ENCODE measurements at places on chromosomes 16 and 17. TPM values are rescaled to one million over a fixed set of nuclear protein-coding genes. Genes with fewer than 3 reads are reported as not detected.
A peak's percentile ranks its signal among the peaks of the same experiment; 100 is the strongest.

Gene CD300LB
- not detected for total RNA-seq

Gene WNT9B
- total RNA-seq, result not detected

Gene IRX5
- not detected for total RNA-seq

Gene CPHXL2
- not detected for total RNA-seq

Gene ASPHD1
- 1.3 TPM for total RNA-seq

Gene PFAS
- total RNA-seq, result 110 TPM

Gene PPL
- total RNA-seq, result not detected

Gene CSF3
- total RNA-seq, result not detected

Gene FBXW10
- not detected for total RNA-seq

Gene ZSCAN10
- total RNA-seq, result not detected

Gene TMEM238L
- total RNA-seq, result not detected

Gene HBM
- not detected for total RNA-seq

Gene C16orf82
- total RNA-seq, result not detected

Gene ELMO3
- total RNA-seq, result 3.8 TPM

Gene BRIP1
- total RNA-seq, result 12.9 TPM

Gene OR3A3
- total RNA-seq, result not detected

GRCh38 chr17:39244016-39244599 is 18.4 kb upstream of the STAC2 start:
- DNase-seq, result no peak

DNA sequence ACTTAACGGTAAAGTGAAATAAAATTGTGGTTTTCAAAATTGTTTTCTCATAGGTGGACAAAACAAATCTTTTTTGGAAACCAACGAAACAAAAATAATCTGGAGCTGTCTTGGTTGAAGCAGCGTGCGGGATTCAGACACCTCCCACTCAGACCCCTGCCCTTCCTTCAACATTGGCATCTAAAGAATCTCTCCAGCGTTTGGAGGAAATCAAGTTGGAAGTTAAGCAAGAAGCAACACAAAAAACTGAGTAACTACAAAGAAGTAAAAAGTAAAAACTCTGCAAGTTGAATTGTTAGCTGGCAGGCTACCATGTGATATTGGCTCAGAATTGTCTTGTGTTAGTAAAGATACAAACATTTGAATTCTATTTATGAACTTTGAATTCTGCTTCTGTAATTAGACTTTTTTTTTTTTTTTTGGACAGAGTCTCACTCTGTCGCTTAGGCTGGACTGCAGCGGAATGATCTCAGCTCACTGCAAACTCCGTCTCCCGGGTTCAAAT is 361.0 kb upstream of the PMFBP1 start:
- DNase-seq, result no peak

- no peak for DNase-seq
Observed at GRCh38 chr16:71425746-71426068, 16.1 kb downstream of the TLE7 start.

GRCh38 chr17:10251212-10251948 is 53.0 kb upstream of the GAS7 start:
- no peak for DNase-seq

GRCh38 chr17:44602390-44602789 is 45.1 kb downstream of the FZD2 start:
- DNase-seq, result no peak

- DNase-seq, result no peak
Observed at GRCh38 chr17:44464037-44464436, 39.2 kb downstream of the GPATCH8 start.

DNA sequence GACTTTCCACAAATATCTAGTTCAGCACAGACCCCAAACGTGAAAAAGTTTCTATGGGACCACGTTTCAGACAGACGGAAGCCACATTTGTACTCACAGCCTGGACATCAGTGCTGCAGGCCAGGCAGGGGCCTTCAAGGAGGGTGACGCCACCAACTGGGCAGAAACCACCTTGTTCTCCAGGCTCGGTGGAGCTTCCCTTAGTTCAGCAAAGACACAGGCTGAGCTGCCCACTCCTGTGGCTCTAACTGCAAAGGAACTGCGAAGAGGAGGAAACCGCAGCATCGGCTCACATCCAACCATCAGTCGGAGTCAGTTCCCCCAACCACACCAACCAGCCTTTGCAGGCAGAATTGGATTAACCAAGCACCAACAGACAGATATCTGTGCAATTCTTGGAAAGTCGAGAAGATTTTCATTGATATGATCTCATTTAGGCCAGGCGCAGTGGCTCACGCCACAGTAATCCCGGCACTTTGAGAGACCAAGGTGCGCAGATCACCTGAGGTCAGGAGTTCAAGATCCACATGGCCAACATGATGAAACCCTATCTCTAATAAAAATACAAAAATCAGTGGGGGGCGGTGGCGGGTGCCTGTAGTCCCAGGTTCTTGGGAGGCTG is 73.3 kb upstream of the CNEP1R1 start:
- no peak for DNase-seq

DNA sequence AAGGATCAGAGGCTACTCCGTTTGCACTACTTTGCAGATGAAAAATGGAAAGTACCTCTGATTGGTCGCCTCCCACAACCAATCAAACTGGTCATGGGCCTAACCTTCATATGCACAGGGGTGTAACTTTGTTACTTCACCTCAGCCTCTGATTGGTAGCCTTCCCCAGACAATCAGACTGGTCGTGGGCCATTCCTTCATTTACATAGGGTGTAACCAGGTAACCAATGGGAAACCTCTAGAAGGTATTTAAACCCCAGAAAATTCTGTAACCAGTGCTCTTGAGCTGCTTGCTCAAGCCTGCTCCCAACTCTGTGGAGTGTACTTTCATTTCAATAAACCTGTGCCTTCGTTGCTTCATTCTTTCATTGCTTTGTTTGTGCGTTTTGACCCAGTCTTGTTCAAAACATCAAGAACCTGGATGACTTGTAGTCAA is 39.2 kb upstream of the USP22 start:
- DNase-seq, result no peak

DNA sequence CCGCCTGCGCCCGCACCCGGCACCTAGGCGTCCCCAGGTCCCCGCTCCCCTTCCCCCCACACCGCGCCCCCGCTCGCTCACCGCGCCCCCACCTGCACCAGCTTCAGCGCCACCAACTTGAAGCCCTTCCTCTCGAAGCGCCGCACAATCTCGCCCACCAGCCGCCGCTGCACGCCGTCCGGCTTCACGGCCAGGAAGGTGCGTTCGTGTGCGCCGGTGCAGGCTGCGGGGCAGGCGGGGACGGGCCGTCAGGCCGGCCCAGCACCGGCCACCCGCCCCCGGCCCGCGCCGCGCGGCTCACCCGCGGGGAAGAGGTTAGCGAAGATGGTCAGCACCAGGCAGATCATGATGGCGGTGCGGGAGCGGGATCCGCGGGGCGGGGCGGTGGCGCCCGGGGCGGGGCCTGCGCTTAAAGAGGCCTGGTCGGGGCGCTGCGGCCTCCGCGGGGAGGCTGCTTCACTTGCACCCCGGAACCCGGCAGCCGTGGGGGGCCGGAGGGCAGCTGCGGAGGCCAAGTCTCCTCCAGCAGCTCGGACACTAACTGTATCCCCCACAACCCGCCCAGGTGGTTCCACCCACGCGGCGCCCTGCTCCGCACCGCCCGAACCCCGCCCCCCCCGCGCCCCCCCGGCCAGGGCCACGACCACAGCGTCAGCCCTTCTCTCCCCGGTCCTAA is at the start of gene NME3:
NME3 (minus strand) TSS at position 356 of the 676 bp plus-strand sequence; CDS start at position 347, 9 bp downstream.
- peak; percentile 81 for DNase-seq

DNA sequence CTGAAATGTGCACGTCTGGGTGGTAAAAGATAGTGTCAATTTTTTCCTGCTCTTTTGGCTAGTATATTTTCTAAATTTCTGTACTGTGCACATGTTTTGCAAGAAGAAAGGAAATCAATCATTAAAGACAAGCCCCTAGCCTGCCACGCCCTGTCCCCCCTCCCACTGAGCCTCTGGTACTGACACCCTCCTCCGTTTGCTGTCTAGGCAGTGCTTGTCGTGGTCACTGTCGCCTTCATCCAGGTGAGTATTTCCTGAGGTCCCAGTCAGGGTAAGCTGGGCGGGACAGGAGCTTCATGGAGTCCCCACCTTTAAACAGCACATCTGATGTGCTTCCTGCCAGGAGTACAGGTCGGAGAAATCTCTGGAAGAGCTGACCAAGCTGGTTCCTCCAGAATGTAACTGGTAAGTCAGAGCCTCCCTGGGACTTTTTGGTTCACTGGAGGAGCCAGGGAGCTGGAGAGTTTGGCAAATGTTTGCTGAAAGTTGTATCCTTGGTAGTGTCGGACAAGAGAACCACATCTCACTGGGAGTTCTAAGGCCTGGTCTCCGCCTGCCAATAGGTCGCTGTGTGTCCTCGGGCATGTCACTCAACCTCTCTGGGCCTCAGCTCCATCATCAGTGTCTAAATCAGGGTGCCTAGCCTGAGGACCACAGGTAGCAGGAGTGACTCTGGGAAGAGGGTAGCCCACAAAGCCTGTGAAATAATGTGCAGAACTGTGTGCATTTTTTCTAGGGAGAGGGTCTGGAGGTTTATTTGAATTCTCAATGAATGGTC is 42.2 kb downstream of the ATP2C2 start:
- no peak for DNase-seq

GRCh38 chr16:31149332-31149731 is 534 bp downstream of the PRSS36 start:
- no peak for DNase-seq

GRCh38 chr17:49939318-49939717 is 29.7 kb upstream of the DLX4 start:
- no peak for DNase-seq

DNA sequence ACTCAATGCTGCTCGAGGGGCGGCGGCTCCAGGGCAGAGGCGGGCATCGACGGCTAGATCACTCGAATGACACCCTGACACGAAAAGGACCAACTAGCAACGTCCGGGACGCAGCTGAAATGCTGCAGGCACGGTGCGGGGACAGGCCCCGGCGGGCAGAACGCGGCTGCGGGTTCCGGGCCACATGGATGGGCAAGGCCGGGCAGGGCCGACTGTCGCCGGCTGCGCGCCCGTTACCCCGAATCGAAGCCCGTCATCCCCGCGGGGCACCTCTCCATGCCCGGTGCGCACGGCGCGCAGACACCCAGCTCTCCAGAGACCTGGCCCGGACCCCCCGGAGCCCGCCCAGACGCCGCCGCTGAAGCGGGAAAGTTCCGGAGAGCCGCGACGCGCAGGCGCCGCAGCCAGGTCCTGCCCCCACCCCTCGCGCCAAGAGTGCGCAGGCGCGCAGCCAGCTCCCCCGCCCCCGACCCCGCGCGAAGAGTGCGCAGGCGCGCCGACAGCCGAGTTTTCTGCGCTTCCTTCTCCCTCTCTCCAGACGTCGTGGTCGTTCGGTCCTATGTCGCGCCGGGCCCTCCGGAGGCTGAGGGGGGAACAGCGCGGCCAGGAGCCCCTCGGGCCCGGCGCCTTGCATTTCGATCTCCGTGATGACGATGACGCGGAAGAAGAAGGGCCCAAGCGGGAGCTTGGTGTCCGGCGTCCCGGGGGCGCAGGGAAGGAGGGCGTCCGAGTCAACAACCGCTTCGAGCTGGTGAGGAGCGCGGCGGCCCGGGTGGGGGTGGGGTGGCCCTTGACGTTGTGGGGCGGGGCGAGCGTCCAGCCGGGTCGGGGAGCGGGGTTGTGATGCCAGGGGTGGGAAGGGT is at the start of gene TCF25:
TCF25 (plus strand) TSS at position 484 of the 863 bp plus-strand sequence; CDS start at position 560, 76 bp downstream.
- DNase-seq, result peak; percentile 87

- no peak for DNase-seq
Observed at GRCh38 chr17:79809530-79810129, 12.8 kb upstream of the CBX8 start.

DNA sequence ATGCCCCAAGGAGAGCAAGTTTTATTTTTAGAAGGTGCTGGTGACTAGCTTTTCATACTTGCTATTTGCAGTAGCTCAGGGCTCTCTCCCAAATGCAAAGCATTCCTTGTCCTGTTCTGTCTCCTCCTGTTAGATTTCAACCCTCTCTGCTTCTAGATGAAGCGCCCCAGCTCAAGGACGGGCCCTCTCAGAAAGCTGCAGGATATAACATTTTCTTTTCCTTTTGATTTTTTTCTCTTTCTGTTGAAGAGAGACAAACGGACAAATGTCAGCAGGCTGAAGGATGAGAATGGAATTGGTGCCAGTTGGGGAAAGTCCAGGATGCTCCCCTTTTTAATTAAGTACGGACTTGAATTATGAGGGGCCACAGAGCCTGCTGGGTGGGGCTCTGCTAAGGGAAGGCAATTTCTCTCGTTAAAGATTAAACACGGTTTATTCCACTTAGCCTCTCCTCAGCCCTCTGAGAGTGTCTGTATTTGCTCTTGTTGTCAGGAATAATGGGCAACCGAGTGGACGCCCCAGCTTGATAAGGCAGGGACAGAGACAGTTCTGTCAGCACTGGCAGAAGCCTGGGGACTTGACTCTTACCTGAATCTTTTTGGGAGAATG is 6.2 kb upstream of the ETV4 start:
- DNase-seq, result no peak

DNA sequence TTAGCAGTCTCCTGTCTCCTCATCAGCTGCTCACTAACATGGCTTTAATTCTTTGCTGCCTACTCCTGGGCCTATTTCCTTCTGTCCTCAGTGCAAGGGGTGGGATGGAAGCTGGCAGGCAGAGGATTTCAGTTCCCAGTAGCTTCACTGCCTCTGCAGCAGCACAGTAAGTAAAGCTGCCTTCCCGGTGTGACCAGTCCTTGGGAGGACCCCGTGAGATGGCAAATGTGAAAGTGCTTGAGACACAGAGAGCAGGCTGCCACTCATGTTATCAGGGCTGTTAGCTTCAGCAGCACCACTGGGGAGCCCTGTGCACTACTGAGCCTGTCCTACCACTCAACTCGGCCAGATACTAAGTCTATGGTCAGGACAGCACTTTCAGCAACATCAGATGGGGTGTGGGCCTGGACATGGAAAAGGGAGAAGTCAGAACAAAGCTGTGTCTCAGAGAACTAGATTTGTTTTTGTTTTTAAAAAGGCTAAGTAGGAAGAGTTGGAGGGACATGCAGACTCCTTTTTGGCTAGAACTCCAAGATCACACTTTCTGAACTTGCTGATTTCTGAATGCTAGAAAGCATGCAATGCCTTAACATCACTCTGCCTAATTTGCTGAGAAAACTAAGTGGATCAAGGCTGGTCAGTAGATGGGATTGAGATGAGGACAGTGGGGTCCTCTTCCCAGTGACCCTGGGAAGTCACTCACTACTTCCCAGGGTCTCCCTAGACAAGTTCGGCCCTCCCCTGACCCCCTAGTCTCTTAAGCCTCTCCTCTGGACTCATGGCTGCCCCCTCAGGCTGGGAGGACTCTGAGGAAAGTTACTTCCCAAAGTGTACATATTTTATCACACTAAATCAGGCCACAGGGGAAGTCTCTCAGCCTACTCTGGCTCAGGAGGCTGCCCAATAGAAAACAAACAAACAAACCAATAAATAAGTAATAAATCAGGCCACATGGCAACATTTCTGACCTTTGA is 1.1 kb downstream of the ACSF2 start:
- DNase-seq, result peak; percentile 44

DNA sequence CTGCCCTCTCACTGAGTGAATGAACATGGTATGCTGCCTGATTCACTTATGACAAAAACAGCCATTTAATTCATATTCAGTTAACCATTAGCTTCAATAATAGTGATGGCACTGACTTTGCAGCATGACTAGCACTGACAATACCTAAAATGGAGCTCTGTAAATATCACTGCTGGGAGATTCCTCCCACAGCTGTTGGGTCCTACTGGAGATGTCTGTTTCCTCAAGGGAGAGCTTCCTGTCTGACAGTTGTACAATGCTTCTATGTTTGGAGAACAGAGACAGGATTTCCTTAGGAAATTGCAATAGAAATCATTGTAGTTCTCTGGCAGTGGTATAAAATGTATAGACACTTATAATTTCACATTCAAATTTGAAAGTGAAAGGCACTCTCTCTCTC is 695.9 kb upstream of the CDH8 start:
- DNase-seq, result no peak

- no peak for DNase-seq
Observed at GRCh38 chr16:58651965-58652348, 22.3 kb upstream of the CNOT1 start.

- DNase-seq, result no peak
Observed at GRCh38 chr16:66300501-66300900, 66.0 kb upstream of the CDH5 start.
